Kidney (tissue), 22 donors: ENCODE measurements at places on chromosomes 2 and 18.
A peak's percentile ranks its signal among the peaks of the same experiment; 100 is the strongest.

DNA sequence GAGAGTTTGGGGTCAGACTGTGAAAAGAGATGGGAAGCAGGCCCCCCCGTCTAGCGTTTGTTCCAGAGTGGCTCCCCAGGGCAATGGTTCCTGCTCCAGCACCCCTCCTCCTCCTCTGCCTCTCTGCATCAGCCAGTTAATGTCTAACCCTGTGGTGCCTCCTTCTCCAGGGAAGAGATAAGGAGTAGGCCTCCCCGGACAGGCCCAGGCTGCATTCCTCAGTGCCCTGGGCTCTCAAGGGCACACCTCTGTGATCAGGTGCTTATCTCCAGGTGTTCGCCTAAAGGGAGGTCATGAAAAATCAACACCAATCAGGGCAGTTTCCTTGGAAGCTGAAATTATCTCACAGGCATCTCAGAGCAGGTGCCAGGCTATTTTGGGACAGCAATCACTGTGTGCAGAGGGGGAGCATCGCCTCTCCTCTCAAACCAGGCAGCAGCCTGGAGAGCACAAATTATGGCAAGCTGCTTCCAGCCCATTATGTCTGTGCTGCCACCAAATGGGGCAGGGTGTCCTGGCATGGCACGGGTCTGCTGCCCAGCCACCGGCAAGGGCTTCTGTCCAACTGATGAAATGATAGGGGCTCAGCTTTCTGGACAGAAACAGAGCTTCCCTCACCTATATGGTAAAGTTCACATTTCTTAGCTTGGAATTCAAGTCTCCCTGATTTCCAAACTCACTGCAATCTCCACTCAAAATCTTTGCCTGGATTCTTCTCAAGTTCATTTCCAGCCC is 255.8 kb upstream of the SLC14A2 start:
- DNase-seq: peak; percentile 37

GRCh38 chr2:179454443-179455171 is 190.0 kb upstream of the SESTD1 start:
- no peak for DNase-seq

DNA sequence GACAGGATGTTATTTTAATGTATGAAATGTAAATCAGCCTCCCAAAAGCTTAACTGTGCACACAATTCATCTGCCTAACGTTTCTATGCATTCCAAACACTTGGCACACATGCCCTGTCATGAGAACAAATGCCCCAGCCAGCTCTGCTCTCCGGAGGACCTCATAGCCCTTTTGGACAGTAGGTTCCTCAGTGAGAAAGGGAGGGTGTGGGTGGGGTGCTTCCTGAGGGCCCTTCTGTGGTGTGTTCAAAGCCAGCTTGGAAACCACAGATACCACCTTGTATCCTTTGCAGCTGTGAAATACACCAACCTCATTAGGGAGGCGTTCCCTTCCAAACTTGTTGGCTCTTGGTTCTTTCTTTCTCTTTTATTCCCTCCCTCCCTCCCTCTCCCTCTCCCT is 102.2 kb upstream of the ASB18 start:
- no peak for DNase-seq

DNA sequence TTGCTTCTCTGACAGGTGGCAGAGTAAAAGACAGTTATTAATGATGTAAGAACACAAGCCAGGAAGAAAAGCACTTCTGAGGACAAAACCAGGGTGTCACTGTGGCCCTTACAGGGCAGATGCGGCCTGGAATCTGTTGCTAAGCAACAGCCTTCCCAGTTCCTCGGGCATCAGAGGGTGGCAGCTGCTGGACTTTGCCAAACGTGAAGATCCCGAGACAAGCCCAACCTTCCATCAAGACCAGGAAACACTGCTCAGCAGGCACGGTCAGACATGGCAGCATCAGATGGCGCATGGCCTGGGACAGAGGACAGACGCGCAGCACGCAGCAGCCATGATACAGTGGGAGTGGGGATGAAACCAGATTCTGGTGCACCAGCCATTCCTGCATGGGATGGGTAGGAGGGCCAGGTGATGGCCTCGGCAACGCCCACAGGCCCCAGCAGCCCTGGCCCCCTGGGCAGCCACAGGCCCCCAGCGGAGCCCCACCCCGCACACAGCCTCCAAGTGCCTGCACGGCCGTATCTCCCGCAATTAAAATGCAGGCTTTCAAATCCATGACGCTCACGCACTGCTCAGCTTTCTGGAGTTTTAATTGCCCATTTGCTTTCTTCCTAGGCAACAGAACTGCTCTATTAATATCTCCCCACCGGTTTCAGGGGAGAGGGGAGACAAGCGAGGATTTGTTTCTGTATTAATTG is 89.0 kb downstream of the EIPR1 start:
- no peak for DNase-seq

DNA sequence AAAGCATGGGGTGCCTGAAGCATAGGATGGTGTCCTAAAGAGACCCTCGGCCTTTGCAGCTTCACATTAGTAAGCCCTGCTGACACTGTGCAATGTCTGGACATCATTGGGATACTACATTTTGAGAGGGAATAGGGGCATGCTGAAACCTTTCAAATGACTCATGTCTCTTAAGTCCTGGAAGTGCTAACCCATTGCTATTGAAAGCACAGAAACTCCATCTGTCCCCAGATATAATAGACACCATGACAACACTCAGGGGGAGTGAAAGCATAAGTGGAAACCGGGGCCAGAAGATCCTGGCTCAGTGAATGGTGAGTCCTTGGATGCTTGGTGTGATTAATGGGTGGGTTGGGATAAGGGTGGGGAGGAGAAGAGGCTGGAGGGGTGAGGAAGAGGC is 595.5 kb upstream of the ID2 start:
- DNase-seq: no peak

DNA sequence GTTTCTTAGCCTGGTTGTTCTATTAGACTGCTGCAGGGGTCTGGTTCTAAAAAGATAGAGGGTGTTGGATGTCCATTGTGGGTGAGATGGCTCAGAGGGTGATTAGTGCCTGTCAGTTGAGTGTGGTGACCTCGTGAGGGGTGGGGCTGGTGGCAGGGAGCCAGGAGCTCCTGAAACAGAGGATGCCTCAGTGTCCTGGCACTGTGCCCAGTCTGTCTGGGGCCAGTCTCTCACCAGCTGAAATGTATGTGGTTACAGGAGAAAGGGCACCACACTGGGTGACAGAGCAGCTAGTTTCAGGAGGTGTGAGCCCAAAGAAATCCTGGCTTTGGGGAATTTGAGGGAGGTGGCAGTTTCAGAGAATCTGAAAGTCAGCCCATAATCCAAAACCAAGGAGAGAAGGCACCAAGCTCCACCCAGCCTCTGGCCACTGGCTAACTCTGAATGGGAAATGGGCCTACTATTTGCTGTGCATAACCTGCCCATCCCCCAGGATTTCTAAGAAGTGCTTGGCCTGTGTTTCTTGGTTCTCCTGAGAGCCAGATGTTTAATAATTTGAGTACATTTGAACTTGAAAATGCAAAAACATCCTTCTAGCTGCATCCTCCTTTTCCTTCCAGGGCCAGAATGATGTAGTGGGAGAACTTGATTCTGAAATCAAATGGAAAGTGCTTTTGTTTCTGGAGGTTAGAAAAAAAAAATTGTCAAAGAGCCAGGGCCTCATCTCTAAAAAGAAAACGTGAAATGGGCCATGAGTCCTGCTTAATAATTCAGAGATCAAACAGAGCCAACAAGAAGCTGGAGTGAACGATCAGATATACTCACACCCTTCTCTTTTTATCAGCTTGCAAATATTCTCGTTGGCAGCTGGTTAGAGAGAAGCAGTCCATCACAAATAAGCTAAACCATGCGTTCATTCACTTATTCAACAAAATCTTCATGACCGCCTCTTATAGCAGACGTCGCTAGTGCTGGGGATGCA is 92.3 kb downstream of the B3GNT2 start:
- peak; percentile 52 for DNase-seq

DNA sequence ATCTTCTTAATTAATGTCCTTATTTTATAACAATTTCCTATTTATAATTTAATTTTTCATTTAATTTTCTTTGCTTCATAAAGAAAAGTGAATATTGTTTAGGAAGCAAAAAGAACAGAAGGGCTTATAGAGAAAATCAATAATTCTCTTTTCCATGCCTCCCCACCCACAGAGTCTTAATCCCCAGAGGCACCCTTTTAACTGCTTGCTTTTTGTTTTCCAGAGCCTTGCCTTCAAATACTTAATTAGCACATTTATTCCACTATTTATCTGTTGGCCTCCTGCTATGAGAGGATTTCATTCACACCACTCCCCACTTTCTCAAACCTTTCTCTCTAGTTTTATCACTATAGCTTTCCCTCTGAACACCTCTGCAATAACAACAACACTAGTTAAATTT is 373.6 kb downstream of the MBD2 start:
- DNase-seq: no peak

- DNase-seq: no peak
Observed at GRCh38 chr18:5969355-5969988, 74.2 kb upstream of the TMEM200C start.

- DNase-seq: no peak
Observed at GRCh38 chr2:233247744-233248143, 3.7 kb upstream of the ATG16L1 start.

DNA sequence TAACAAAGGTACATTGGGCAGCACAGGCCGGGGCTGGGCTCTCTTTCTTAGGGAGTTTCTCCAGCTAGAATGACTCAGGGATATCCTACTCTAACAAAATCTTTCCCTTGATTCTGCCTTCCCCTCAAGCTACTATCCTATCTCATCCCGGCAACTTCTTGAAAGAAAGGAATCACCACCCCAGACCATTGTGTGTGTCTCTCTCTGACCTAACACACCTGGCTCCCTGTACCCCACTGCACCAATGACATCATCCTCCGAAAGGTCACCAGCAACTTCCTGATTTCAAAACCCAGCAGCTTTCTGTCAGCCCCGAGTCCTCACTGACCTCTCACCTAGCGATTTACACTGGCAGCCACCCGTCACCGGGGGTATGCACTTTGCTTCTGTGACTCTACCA is 72.1 kb upstream of the MAP4K4 start:
- no peak for DNase-seq

DNA sequence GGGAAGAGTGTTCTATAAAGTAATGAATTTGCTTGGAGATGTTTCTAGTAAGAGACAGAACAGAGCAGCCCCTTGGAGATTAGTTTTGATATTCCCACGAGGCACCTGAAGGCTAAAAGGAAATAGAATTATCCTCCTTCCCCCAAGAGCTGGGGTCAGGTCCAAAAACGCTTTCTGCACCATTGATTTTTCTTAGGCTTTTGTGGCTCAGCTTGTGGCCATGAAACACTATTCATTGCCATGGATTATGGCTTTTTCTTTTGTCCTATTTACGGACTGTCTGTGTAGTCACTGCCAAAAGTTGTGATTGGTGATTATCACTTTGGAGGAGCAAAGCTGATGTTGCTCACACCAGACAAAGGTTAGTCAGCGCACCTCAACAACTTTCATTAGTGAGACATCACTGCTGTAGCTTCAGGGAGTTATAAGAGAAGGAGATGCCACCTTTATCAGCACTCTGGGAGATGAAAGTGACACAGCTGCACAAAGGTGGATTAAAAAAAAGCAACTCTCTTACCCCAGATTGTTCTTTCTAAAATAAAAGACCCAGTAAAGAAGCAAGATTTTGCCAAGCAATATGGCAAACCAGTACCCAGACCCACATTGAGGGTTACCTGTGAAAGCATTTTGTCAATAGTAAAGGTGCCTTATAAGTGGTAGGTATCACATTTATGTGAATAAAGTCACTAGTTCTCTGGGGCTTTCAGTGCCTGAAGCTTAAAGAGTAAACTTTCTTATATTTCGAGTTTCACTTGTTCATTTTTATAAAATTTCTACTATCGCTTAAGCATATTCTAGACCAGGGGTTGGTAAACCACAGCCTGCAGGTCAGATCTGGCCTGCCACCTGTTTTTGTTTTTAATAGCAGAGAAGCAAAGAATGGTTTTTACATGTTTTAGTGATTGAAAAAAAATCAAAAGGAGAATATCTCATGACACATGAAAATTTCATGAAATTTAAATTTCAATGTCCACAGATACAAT is 10.6 kb downstream of the CXCR4 start:
- no peak for DNase-seq
